ENCODE measurements at places on chromosomes 12 and 14.

DNA sequence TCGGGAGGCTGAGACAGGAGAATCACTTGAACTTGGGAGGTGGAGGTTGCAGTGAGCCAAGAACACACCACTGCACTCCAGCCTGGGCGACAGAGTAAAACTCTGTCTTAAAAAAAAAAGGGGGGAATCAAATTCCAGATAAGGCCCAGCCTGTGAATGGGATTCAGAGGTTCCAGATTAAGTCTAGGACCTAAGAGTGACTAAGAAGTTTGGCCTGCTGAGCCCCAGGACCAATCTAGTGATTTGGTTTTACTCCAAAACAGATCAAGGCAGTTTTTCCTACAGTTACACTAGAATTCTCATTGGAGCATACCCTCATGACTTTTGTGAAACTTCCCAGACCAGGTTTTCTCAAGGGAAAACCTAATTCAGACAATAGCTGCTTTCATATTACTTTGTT, 22.8 kb downstream of the EXOC5 start:
- DNase-seq = no peak

DNA sequence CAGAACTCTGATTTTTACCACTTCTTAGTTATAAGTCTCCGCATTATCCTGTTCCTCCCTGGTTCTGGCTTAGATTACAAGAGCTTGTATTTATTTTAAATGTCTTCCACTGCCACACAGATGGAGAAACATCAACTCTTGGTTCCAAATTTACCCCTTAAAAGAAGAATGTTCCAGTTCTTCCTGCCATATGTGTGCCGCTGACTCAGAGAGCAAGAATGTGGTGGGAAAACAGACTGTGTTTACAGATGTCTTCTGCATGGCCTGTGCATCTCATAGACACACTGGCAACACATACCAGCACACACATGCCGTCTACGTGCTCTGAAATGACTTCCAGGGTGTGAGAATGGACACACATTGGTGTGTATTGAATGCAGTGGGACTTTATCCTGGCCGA, 383.0 kb downstream of the LRIG3 start:
- DNase-seq = no peak

DNA sequence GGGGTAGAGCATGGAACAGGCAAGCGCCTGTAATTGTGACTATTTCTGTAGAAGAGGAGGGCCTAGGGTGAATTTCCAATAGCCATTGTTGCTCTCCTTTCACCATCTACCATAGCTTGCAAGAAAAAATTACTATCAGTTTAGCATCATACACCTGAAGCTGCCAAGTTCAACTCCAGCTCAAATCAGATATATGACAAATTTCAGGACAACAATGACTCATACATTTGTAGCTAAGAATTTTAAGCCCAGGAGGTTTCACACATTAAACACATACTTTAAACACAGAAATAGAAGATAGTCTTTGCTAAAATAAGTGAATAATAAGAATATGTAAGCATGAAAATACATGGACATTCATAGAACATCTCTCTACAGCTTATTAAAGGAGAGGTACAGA, 17.6 kb upstream of the G2E3 start:
- no peak for DNase-seq

DNA sequence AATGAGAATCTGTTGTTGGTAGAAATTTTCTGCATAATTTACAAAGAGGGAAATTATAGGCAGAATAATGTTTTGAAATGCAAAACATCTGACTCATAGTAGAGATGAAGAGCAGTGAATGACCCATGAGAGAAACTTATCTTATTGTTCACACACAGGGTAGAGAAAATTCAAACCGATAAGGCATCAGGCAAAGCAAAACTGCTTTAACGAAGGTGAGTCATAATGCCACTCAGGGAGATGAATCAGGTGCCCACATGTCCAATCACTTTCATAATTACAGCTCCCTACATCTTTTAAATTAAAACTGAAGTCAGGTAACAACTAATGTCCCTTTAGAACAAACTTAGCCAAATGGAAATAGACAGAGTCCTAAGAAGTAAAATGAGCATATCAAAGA, 265.6 kb upstream of the GARIN6 start:
- DNase-seq = no peak

- no peak for DNase-seq
Measured at GRCh38 chr14:88933191-88933590, 108.7 kb downstream of the TTC8 start.

GRCh38 chr14:95095996-95096395, 61.3 kb downstream of the DICER1 start:
- no peak for DNase-seq

Measured in SHP77 (cell line).